ENCODE measurements at places on chromosomes 2 and 18.

DNA sequence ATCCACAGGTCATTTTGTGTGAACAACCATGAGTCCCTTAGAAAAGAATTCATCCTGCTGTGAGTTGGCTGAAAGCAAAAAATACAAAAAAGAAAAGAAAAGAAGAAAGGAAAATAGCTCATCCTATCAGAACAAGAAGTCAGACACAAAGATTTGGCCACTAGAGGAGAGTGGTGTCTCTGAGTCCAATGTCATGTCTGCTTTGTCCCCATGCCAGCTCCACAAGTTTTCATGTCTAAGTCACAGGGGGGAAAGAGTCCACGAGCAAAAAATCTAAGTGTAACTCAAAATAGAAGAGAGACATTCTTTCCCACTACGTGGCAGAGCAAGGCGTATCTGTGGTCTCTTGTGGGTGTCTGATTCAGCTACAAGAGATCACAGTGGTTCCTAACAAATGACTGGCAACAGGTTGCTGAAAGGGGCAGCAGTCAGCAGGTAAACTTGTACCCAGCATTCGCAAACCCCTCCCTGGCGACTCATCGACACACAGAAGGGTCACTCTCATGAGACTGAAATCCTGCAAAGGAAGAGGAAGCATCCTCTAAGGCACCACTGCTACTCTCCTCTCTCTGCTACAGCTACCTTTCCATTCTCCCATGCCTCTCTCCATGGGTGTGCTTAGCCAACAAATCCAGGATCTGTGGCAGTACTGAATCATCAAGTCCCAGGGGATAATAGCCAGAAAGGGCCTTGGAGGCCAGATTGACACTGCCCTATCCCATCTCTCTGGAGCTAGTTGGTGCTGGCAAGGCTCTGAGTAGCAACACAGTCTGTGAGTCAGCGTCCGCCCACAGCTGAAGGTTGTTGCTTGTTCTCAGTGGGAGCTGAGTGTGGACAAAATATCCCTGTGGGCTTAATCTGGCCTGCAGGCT, 123.0 kb upstream of the SLC39A10 start:
- DNase-seq: peak; percentile 81

- peak; percentile 2 for DNase-seq
These were observed 609 bp downstream of the TPGS2 start for GRCh38 chr18:36828157-36828629.

DNA sequence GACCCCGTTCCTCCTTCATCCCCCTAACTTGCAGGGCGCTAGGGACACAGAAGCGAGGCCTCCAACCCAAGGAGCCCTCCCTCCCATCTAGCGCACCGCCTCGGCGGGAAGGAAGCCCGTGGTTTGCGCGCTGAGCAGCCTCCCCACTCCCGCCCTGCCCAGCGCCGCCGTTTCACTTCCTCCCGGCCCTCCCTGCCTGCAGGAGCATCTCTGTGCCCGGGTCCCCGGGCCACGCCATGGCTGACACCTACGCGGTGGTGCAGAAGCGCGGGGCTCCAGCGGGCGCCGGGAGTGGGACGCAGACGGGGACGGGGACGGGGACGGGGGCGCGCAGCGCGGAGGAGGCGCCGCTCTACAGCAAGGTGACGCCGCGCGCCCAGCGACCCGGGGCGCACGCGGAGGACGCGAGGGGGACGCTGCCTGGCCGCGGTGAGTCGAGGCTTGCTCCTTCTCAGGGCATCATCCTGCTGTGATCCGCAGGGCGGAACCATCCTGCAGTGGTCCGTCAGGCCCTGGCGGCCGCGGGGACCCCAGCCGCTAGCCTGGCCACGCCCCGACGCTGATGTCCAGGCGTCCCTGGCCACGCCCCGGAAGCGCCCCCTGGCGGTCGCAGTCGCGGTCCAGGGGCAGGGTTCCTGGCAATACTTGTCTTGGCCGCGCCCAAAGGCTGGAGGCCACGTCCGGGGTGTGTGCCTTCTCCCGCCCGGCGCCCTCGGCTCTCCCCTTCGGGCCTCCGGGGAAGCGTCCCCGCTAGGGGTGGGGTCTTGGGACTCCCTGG, 16.4 kb downstream of the PTPN18 start:
- no peak for DNase-seq

- no peak for DNase-seq
These were observed 45.3 kb downstream of the PIKFYVE start for GRCh38 chr2:208311321-208311720.

GRCh38 chr18:25253136-25253535, 98.8 kb downstream of the ZNF521 start:
- DNase-seq: no peak

DNA sequence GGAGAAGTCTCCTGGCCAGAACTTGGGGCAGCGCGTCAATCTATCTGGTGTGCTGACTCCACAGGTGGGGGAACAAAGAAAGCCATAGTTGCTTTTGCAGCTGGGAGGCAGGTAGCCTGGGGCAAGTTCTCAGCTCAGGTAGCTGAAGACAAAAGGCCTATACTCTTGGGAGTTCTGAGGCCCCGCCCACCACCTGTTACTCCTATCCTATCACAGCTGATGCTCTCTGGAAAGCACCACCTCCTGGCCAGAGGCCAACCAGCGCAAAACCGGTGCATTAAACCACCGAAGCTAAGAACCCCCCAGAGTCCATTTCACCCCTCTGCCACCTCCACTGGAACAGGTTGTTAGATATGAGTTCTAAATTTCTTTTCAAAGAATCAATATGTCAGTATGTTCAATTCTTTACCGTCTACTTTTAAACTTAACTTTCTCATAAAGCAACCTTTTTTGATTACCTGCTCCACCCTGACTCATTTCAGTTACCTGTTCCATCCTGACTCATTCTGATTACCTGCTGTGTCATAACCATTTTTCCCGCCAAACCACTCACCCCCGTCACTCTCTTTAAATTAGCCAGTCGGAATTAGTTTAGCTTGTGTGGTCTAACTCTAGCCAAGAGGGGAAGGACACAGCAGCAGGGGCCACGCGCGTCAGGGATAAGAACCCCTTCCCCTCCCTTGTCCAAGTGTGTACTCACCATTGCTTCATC, 43.4 kb downstream of the UPP2 start:
- DNase-seq: no peak

GRCh38 chr2:124163840-124164239, 138.8 kb downstream of the CNTNAP5 start:
- DNase-seq: no peak

DNA sequence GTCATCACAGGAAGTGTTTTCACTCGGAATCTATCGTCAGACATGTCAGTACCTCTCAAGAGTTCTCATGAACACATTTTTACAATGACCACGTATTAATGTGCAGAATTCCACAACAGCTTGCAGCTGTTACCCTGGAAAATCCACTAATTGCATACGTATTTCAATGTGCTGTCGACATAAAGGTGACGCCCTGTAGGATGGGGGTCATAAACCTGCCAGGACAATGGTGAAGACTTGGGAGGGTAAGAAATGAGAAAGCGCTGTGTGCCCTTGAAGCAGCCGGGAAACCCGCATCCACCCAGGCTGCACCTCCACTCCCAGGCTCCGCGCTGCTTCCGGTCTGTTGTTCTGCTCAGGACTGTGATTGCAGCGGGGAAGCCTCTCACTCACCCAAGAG, 14.0 kb downstream of the TMEM18 start:
- DNase-seq: no peak

All from NCI-H226 (cell line).